ENCODE measurements at places on chromosomes 3 and 15.

DNA sequence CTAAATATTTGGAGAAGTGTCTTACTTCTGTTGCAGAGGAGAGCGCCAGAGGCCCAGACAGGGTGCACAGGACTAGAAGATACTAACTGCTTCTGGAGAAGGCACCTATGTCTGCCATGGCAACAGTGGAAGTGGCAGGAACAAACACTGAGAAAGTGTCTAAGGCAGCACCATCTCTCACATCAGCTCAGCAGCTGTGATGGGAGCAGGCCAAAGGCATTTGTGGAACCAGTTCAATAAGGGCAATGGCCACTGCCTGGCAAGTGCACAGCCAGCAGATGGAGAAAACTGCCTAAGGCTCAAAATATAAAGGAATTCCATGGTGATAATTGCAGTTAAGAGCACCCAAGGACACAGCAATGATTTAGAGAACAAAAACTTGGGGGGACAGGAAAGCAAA, 563.0 kb upstream of the CCDC54 start:
- no peak for DNase-seq

- DNase-seq = no peak
Measured at GRCh38 chr15:87490666-87491065, 765.9 kb downstream of the NTRK3 start.

DNA sequence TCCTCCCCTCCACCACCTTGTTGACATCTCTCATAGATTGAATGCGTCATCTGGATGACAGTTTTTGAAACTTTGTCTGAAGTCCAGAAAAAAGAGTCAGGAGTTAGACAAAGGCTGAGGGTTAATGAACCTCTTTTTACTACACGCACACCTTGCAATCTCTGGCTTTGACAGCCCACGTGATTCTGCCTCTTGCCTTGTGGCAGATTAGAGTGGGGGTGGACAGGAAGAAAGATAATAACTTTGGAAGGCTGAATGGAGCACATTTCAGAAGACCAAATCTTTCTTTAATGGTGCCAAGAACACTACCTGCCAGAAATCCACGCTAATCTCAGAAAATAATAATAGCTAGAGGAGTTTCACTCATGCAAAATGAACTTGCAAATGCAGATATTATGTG, 327.9 kb upstream of the TRIM42 start:
- no peak for DNase-seq

DNA sequence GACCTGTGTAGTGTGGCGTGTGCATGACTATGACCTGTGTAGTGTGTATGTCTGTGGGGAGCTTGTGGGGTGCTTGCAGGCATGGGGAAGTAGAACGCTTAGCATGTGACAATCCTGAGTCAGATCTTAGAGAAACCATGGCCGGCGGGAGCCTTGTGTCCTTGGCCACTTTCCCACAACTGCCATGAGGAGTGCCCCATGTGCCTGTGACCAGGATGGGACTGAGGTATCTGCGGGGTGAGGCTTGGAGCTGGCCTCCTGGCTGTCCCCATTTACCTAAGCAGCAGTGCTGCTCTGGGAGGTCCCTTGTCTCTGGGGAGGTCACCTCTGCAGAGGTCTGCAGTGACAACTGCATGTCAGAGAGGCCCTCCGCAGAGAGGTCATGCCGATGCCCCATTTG, 23.6 kb downstream of the TRPM1 start:
- no peak for DNase-seq

- no peak for DNase-seq
Measured at GRCh38 chr15:82133251-82133650, 87.4 kb upstream of the MEX3B start.

DNA sequence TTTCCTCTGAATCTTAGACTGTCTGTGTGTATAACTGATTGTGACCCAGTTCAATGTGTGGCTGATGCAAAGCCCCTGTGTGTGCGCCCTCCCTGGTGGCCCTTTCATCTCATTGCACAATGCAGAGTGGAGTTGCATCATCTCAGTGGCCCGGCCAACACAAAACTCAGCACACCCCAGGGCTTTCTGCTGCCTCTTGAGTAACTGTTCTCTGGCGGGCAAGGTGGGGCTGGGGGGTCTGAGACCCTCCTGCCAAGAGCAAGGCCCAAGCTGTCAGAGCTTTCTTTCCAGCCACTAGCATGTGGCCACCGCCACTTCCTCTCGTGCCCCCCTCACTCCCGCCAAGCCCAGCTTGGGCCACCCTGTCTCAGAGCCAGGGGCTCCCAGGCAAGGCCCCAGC, 80.7 kb upstream of the ALDH1L1 start:
- no peak for DNase-seq
